ENCODE measurements at places on chromosomes 7 and 10.

- DNase-seq: no peak
These were observed 14.0 kb upstream of the INSIG1 start for GRCh38 chr7:155283565-155284194.

GRCh38 chr10:117360016-117360415, 15.2 kb downstream of the PDZD8 start:
- DNase-seq: no peak

DNA sequence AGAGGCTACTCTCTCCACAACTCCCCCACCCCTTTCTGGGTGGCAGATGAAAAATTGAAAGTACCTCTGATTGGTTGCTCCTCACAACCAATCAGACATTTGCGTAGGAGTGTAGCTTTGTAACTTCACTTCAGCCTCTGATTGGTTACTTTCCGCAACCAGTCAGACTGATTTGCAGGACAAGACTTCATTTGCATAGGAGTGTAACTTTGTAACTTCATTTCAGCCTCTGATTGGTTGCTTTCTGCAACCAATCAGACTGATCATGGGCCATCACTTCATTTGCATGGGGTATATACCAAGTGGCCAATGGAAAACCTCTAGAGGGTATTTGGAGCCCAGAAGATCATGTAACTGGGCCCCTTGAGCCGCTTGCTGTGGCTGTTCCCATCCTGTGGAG, 25.6 kb downstream of the CDNF start:
- no peak for DNase-seq

DNA sequence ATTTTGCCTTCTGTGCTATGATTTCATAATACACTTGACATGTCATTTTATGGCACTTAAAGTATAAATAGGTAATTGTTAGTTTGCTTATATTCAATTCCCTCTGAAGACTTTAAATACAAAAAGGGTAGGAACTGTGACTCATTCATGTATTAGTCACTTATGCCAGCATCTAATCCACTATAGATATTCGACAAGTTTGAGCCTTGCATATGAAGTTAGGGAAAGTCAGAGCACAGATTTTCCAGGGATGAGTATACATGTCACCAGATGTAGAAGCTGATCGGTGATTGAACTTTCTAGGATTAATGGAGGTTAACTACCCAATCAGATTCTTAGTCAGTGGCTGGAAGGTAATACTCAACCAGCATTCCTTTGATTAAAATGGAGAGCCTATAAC, 1321.5 kb downstream of the XPNPEP1 start:
- DNase-seq: no peak

DNA sequence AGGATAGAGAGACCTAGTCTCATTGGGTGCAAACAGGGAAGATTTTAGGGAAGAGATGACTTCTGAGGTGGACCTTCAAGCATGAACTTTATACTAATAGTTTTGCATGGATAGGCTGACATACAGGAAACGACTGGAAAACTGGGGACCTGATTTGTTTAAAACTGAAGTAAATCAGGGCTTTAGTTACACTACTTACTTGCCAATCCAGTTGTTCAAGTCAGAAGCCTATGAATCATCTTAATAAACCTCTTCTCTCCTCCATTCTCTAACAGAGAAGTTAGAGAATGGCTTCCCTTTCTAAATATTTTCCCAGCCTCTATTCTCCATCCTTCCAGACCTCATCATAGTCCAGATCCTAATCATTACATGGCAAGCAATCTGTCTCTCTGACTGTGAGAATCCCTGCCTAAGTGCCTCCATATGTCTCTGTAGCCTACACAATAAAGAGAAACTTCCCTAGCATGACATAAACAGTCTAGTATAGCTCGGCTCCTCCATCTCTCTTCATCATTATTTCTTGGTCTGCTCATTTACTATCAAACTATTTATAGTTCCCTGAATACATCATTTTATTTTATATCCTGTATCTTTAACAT, 55.8 kb downstream of the PRKG1 start:
- DNase-seq: no peak

DNA sequence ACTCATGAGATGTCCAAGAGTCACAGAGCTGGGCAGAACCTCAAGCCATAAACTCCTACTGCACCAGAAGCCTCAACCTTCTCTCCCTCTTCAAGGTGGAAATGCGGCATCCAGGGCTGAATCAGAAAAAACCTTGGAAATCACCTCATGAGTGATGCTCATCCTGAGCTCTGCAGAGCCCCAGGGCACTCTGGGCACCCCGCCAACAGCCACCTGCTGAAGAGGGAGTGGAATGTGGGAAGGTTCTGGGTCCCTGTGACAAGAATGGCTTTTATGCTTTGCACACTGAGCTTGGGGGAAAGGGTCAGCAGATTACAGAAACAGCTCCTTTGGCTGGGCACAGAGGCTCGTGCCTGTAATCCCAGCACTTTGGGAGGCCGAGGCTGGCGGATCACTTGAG, 18.8 kb downstream of the NUDT1 start:
- no peak for DNase-seq

GRCh38 chr7:146126767-146127509, 10.3 kb downstream of the CNTNAP2 start:
- no peak for DNase-seq

DNA sequence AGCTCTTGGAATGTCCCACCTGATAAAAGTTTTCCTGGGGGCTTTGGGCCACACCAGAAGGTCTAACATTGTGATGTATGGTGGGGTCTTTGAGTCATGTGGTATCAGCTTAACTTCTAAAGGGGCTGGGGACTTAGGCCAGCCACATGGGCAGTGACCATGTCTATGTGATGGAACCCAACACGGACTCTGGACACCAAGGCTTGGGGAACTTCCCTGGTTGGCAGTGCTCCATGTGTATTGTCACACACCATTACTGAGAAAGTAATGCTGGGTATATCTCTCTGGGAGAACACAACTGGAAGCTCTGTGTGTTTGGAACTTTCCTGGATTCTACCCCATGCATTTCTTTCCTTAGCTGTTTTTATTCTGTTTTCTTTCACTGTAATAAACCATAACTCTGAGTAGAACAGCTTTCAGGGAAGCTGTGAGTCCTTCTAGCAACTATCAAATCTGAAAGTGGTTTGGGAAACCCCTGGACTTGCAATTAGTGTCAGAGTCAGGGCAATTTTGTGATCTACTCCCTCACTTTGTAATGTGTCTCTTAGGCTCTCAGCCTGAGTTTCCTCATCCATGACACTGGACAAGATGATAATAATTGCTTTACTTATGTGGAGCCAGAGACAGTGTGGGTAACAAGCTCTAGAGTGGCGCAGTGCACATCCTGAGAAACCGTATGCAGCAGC, 28.4 kb upstream of the AGK start:
- no peak for DNase-seq

GRCh38 chr7:56062382-56062781, 1.7 kb upstream of the SUMF2 start:
- no peak for DNase-seq

DNA sequence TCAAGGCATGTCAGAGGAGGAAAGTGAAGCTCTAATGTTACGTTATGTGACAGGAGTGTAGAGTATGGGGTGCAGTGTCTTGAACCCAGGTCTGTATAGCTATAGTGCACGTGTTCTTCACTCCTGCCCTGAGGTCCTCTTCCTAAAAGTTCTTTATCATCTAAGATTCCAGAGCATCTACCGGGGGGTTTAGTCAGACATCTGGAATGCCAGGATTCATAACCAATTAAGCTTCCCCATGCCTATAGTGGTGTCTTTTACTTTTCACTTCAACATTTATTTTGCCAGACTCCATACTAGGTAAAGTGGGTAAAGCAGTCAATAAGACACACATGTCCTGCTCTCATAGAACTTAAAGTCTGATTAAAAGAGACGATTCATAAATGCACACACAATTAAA, 22.4 kb downstream of the PPP1R3C start:
- DNase-seq: no peak

GRCh38 chr7:110964775-110965174, 126.2 kb upstream of the LRRN3 start:
- no peak for DNase-seq

DNA sequence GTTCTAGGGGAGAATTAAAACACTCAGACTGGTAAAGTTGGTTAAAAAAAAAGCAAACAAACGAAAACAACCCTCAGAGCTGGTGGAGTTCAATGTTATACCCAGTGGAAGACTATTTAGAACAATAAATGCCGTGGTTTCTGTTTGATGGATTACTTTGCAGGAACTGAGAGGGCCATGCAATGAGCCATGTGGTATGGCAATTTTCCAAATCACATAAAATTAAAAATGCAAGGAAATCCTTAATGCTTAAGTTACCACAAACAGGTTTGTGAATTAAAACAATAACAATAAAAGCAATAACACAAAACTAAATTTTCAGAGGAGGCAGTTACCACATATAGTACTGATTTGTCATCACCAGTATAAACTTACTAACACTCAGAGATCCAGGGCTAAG, 96.9 kb downstream of the RTKN2 start:
- no peak for DNase-seq

DNA sequence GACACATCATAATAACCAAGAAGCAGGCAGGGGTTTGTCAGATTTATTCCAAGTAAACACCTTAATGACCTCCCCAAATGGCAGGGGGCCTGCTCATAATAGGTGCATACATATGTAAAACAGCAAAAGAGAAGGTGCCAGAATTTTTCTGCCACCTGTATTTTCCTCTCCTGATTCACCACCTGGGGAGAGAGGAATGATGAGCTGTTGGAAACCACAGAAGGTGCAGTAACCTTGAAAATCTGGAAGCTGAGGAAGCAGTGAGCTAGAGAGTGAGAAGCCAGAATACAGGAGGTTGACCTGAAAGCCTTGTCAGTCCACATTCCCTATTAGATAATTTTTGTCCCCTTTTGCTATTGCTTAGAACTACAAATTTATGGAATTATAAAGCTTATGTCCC, 46.2 kb upstream of the PDE1C start:
- DNase-seq: no peak

DNA sequence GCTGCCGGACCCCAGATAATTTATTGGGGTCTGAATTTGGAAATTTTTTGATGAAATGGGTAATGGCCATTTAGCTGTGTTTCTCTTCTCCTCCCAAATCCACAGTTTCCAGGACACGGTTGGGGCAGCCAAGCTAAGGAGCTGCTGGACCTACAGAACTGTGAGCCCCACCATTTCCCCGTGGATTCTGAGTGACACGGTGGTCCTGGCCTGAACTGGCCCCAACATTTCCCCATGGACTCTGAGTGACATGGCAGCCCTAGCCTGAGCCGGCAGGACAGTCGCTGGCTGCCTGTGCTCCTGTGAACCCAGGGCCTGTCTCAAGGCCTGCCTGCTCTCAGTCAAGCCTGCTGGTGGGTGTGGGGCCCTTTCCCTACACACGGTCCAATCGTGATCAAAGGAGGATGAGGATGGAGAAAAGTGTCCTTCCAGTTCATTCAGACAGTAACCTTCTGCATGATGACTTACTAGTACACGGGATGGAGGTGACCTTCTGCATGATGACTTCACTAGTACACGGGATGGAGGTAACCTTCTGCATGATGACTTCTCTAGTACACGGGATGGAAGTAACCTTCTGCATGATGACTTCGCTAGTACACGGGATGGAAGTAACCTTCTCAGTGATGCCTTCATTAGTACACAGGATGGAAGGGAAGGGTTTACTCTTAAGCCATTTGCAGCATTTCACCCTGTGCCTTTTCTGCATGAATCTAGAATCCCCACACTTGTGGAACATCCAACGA, 359.9 kb downstream of the GLRX3 start:
- DNase-seq: no peak

- no peak for DNase-seq
These were observed 122.7 kb downstream of the TRRAP start for GRCh38 chr7:99000904-99001465.

- no peak for DNase-seq
These were observed 530.1 kb downstream of the ANKRD7 start for GRCh38 chr7:118754608-118755007.

GRCh38 chr10:5184987-5185775, at the start of gene AKR1C8:
AKR1C8 (minus strand) TSS chr10:5185150; CDS start chr10:5185104, 46 bp downstream.
- no peak for DNase-seq

DNA sequence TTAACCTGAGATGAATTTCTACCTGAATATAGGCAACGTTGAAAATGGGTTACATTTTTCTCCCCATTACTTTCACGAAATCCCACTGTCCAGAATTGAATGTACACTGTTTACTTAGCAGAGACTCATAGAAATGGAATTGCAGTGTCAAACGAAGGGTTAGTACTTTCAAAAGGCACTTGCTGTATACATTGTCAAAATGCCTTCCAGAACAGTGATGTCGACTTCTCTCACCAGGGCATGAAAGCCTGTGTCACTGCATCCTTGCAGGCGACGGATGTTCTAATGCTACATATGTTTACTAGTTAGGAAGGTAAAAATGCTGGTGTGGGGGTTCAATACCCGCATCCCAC, 41.2 kb downstream of the TACC2 start:
- DNase-seq: no peak

- DNase-seq: no peak
These were observed 2.7 kb downstream of the KCNIP2 start for GRCh38 chr10:101840741-101841453.

DNA sequence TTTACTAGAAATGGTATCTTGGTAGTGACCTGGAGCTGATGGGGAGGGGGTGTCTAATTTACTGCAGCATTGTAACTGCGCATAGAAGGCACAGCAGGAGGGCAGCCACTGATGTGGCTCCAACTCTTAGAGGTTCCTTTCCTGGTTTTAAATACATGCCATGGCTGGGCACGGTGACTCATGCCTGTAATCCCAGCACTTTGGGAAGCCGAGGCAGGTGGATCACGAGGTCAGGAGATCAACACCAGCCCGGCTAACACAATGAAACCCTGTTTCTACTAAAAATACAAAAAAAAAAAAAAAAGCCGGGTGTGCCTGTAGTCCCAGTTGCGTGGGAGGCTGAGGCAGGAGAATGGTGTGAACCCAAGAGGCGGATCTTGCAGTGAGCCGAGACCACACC, 19.2 kb upstream of the SEC61G start:
- DNase-seq: no peak

DNA sequence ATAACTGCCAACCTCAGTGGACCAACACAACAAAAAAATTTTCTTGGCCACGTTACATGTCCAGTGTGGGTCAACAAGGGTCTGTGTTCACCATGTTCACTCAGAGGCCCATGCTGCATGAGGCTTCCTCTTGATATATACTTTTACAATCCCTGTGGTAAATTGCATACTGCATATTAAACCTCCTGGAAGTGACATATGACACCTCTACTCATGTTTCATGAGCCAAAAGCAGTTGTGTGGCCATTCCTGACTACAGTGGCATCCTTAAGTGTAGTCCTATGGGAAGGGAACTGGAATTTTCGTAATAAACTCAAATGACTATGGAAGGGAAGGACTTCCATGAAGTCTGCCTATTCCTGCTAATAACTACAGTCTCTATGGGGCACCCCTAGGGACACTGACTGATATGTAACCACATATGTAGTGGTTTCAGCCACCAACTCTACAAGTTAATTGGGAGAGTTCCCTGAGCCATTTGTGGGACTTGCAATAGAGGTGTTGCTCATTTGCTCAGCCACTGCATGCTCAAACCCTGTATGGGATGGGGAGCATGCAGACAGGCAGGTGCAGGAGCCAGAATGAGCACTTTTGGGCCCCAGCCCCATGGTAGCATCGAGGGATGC, 9.7 kb downstream of the DYNC1I1 start:
- no peak for DNase-seq

- no peak for DNase-seq
These were observed 226.8 kb downstream of the CDC14C start for GRCh38 chr7:49151146-49151545.

Measured in left renal pelvis (tissue), 4 donors.